HS-27A (cell line): ENCODE measurements at places on chromosomes 16 and 17.
A peak's percentile ranks its signal among the peaks of the same experiment; 100 is the strongest.

GRCh38 chr17:28849281-28849680 lies 5.5 kb upstream of the ERAL1 start:
- no peak for DNase-seq

DNA sequence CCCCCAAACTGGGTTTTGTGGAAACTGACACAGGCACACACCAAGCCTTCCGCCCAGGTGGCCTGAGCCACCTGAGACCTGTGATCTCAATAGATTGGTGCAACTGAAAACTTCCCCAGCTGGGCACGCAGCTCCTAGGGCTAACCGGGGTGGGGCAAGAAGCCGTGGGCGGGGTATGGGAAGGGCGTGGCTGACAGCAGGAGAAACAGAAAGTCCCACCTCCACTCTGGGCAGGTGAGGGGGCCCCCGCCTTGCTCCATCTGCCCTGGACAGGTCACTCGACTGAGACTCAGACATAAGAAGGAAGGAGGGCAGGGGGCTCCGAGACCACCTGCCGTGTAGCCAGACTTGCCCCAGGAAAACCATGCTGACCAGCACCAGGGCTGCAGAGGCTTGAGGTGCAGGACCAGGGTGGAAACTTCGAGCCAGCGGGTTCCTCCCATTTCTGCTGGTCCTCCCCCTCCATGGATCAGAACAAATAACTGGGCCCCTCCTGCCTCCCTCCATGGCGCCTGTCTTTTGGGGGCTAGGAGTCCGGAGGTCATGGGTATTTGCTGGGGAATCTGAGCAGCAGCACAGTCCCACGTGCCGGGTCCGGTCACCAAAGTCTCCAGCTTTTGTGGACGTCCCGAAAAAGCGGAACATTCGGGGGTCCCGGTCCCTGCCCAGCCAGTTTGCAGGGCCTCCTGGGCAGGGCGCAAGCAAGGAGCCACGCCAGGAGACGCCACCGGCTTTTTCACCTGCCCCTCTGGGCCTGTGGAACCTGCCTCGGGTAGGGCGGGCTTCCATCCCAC lies 1.3 kb downstream of the TIMP2 start:
- DNase-seq = no peak

DNA sequence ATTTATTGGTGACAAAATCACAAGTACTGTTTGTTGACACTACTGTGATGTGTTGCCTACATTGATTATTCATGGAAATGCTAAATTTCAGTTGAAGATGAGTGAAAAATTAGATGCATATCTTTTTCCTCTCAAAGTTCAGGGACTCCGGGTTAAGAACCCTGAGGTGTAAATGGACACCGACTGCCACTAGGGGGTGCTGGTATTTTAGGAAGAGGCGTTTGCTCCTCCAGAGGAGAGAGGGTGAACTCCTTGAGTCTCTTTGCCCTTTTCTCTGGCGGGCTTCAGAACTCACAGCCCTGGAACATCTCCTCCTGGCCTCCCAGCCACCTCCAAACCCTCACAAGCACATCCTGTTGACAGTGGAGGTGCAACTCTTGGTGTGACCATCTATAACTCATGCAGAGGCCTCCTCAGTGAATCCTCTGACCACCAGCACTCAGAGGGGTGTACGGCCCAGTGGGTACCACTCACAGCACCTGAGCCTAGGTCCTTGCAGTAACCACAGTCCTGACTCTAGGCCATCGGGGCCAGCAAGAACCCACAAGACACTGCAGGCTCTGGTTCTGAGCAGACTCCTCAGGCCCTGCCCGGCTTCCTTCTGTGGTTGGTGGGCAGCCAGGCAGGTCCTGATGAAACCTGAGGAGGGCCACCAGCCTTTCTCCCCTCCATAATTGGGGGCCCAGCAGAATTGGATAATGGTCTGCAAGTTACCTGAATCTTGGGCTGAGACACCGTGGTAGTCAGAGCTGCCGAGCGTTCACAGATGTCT lies 26.2 kb upstream of the PIK3R5 start:
- no peak for DNase-seq

GRCh38 chr16:29994600-29995323 lies 655 bp downstream of the HIRIP3 start:
- no peak for DNase-seq

DNA sequence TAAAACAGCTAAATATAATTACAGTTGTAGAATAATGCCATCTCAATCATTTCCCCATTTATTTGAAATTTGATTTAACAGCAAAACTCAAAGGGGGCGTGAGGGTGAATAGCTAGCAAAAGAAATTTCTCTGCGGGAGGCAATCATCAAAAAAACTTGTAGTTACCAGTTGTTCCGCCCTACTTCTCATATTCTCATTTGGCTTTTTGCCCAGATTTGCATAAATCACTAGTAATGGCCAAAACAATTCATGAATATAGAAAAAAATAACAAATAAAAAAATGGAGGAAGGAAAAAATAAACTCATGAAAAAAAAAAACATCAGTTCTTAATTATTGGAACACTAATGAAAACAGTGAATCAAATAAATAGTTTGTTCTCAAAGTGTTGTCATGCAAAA lies 722.6 kb upstream of the KIF2B start:
- no peak for DNase-seq

GRCh38 chr16:64196444-64196843 lies 925.4 kb downstream of the CDH11 start:
- DNase-seq = peak; percentile 48

GRCh38 chr17:77153999-77154586 lies 13.3 kb downstream of the SEC14L1 start:
- DNase-seq = no peak

- no peak for DNase-seq
These were observed 15.6 kb upstream of the CBFA2T3 start for GRCh38 chr16:88992351-88993165.

- DNase-seq = no peak
These were observed 12.5 kb downstream of the GPRC5C start for GRCh38 chr17:74444406-74444805.

GRCh38 chr17:81543756-81544155 lies 8.4 kb downstream of the FAAP100 start:
- DNase-seq = no peak

DNA sequence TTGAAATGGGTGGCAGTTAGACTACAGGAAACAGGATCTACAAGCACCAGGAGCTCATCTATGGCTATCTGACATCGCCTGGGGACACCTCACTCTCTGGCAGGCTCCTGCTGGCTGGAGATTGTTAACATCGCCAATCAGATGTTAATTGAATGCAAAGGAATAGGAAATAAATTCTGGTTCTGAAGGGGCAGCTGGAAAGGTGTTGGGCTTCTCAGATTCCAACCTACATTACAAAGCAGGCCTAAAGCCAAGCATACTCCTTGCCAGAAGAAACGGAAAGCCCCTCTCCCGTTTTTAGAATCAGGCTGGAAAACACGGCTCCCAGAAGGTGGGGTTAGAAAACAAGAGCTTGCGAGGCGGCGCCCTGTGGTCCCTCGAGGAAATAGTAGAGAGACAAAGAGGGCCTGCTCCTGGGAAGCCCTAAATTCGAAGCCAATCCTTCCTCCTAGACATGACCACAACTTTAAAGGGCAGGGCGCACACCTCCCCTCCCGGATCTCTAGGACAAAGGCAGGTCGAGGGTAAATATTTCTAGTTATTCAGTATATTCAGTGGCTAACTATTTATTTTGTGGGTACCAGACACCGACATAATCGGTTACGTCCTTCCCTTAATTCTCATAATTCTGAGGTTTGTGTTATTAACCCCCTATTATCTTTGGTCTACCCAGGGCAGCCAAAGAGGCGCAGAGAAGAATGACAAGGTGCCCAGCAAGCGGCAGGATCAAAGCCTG lies 763 bp upstream of the TOM1L1 start:
- no peak for DNase-seq

DNA sequence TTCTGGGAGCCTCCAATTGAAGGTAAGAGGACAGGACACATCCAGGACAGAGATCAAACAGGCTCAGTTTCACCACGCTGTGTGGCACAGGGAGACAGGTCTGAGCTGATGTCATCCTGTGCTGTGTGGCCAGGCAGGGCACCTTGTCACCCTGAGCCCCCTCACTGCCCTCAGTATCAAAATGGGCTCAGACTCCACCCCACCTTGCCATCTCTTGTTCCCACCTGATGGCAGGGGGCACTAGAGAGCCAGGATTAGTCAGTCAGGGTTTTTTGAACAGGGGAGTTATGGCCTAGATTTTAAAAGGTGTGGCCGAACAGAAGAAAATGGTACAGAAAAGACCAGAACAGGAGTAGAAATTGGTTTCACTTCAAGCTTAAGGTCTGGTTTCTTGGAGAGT lies 2.6 kb downstream of the KAT2A start:
- DNase-seq = no peak

GRCh38 chr16:83162791-83163190 lies 536.0 kb downstream of the CDH13 start:
- DNase-seq = no peak

- no peak for DNase-seq
These were observed 45.6 kb upstream of the PIK3R6 start for GRCh38 chr17:8913091-8913490.
